ENCODE measurements at places on chromosomes 7 and 10. TPM values are rescaled to one million over a fixed set of nuclear protein-coding genes. Genes with fewer than 3 reads are reported as not detected.

- DNase-seq, result no peak
These were observed 116.0 kb downstream of the BUB3 start for GRCh38 chr10:123270221-123270620.

GRCh38 chr10:50809596-50809995, 69.9 kb downstream of the ASAH2B start:
- no peak for DNase-seq

- no peak for DNase-seq
These were observed 86.7 kb upstream of the AGK start for GRCh38 chr7:141464551-141464950.

Gene CYTH3
- total RNA-seq, result 13.2 TPM

Gene TYSND1
- total RNA-seq, result 21.3 TPM

DNA sequence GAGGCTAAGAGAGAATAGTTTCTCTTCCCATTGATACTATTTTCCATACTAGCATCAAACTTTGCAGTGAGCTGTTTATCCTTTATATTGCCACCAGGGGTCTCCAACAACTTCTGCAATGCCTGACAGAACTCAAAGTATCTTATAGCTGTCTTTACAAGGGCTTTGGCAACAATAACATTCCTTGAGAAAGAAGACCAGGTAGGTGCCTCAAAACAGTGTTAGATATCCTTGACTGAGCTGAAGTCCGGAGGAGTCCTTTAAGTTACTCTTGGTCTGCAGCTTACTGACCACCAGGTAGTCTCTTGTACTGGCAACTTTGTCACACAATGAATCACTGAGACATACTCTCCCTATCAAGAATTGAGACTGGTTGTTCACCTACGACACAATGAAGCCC, 30.0 kb upstream of the TES start:
- no peak for DNase-seq

- no peak for DNase-seq
These were observed 4.5 kb downstream of the PTER start for GRCh38 chr10:16441173-16441840.

DNA sequence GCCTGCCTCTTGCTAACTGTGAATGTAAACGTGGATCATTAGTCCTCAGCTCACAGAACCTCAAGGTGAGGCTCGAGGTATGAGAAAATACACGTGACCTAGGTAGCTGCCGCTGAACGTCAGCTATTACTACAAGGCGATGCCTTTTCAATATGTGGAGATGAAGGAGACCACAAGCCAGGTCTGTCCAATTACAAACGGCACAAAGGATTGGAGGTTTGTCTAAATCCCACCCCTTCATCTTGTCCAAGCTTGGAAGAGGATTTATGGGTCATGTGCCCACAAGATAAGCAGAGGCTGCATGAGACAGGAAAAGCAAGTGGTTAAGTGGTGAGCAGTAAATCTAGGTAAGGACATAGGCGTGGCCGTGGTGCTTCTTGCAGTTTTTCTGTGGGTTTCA, 3.4 kb downstream of the H2BK1 start:
- DNase-seq, result no peak

DNA sequence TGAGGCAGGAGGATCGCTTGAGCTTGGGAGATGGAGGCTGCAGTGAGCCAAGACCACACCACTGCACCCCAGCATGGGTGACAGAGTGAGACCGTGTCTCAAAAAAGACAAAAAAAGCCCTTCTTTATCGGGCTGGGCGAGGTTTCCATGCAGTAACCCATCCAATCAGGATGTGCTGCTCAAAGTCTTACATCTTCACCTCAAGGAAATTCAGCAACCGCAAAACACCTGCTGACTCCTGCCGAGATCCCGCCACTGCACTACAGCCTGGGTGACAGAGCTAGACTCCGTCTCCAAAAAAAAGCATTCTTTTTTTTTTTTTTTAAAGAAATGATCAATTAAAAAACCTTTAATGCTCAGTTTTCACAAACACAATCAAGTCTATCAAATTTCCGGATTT, 75.7 kb upstream of the KCTD7 start:
- peak; percentile 0 for DNase-seq

DNA sequence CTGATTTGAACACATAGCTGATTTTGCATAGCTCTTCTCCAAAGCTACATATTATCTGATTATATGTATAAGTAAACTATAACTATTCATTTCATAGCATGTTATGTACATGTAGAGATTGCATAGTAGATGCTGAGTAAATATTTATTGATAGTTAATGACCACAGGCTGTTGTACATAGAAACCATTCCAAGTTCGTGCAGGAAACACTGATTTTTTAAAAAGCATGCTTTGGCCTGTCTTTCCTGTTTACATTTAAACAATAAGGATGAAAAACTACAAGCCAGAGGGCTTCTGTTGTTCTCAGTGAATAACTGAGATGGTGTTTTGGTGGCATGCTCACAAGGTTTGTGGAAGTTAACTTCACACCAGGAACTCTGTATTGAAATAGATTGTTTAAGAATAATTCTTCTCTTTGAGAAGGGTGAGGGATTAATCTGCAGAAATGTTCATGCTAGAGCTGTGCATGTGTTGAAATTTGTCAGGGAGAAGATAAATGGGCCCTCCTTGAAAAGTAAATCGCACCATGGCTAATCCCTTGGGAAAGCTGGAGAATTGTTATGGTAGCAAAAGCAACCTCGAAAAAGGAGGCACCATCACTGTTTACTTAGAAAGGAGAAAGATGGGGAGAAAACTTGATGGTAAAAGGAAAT, 120.2 kb upstream of the SP8 start:
- DNase-seq, result no peak

GRCh38 chr7:79461660-79462059, 8.2 kb upstream of the MAGI2 start:
- no peak for DNase-seq

GRCh38 chr10:71135236-71135635, 77.1 kb upstream of the UNC5B start:
- no peak for DNase-seq

Gene KMT2E
- total RNA-seq, result 51.4 TPM

- no peak for DNase-seq
These were observed 957.2 kb upstream of the GHITM start for GRCh38 chr10:83182076-83182475.

- no peak for DNase-seq
These were observed 29.2 kb downstream of the FAM3C start for GRCh38 chr7:121366852-121367431.

Gene PSAP
- 397 TPM for total RNA-seq

Gene ARPC1A
- total RNA-seq, result 160 TPM

Gene GRM3
- total RNA-seq, result 1.5 TPM

GRCh38 chr7:141551094-141551781, at the start of gene AGK:
Gene AGK, plus strand, starts transcription at chr7:141551410. Its CDS starts 4,057 bp downstream, at chr7:141555467.
- DNase-seq, result peak; percentile 82

Gene ATRNL1
- 28.7 TPM for total RNA-seq

- DNase-seq, result no peak
These were observed 404.6 kb downstream of the RPS24 start for GRCh38 chr10:78437998-78438906.

- DNase-seq, result peak; percentile 34
These were observed 2.5 kb upstream of the MACC1 start for GRCh38 chr7:20219446-20220292.

DNA sequence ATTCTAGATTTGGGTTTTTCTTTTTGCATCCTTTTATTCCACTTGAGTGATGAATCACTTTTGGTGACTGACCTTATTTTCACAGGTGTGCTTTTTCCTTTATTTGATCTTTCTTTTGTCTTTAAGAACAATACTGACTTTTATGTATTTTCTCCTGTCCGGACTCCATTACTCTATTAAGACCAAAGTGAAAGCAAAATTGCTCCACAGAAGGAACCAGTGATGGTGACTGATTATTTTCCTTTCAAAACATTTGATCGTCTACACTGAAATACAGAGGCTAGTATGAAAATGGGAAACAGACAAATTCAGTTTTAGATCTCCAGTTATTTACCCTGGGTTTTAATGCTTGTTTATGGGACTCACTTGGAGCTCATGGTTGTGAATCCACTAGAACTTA, 15.5 kb downstream of the EXOC4 start:
- DNase-seq, result no peak

DNA sequence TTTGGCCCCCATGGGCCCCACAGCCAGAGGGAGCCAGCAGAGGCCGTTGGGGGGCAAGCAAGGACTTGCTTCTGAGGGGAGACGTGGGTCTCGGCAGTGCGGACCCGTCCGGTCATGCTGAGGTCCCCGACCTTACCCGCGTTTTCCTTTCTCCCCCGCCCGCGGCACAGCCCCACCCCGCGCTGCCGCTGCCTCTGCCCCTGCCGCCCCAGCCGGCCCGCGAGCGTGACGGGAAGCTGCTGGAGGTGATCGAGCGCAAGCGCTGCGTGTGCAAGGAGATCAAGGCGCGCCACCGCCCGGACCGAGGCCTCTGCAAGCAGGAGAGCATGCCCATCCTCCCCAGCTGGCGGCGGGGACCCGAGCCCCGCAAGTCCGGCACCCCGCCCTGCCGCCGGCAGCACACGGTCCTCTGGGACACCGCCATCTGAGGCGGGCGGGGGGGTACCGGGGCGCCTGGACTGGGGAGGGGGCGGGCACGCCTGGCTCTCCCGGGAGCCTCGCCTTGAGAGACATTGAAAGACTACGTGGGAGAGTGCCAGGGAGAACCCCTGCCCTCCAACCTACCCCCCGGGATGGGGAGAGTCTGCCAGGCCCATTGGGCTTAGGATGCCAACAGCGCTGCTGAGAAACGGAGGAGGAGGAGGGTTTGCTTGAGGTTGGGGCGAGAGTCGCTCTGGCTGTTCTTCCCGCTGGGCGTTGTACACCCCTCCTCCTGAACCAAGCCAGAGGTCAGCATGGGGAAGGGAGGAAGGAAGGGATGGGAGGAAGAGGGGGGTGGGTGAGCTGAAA, 9.9 kb downstream of the NYAP1 start:
- DNase-seq, result peak; percentile 67

- no peak for DNase-seq
These were observed 148.4 kb downstream of the ADAM12 start for GRCh38 chr10:126239844-126240243.
